Ecto neural progenitor cell (in vitro differentiated cells): ENCODE measurements at places on chromosomes 3 and 15.

GRCh38 chr3:177343122-177343625 lies 145.9 kb upstream of the TBL1XR1 start:
- no peak for DNase-seq

DNA sequence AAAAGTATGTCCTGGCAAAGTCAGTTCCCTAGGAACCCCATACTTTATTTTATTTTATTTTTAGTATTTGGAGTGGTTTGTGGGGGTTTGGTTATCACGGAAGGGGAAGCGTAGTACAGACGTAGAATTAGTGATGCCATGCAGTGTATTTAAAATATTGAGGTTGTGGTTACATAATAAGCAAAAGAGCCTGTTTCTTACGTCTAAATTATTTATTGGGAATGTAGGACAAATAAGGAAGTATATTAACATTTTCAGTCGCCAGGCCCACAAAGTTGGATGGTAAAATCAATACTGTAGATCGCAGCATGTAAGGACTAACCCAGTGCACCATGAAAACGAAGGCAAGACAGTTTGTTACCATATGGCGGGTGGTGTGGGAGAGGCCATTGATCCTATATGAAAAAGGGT lies 558 bp downstream of the DTWD1 start:
- DNase-seq = no peak

- no peak for DNase-seq
These were observed 89.4 kb downstream of the PDE8A start for GRCh38 chr15:85071061-85071460.

DNA sequence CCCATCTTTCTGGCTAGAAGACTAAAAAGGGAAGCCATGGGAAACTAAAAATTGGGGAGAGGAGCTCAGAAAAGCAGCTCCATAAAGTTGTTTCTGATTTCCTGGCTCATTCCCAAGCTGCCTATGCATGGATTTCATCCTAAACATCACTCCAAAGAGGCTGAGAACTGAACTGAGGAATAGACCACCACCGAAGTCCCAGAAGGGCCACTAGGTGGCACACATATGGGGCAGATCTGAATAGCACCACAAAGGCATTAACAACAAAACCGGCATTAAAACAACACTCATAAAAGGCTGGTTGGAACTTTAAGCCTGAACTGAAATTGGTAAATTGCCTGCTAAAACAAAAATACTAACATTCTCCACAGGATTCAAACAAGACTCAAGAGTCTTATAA lies 106.3 kb downstream of the PLD1 start:
- DNase-seq = no peak

DNA sequence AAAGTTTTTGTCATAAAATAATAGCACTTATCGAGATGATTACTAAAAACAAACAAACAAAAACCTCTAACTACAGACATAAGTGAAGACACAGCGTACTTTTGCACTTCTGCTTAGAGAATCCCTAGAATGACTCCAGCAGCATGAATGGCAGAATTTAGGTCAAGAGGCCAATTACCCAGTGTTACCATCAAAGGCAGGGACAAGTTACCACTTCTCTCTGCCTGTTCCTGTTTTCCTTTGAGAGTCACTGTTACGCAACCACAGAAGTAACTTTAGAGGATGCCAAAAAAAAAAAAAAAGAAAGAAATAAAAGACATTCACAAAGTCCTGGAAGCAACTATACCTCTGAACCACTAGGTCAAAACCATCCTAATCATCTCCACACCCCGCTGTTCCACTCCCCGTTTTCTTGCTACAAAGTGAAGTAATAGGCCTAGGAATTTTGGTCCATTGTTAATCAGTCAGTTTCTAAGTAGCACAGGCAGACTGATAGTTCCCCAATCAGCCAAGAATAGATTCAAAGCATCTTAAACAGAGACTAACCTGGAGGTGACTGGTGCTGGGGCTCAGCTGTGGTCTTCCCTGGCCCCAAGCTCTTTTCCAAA lies 41.9 kb downstream of the FMN1 start:
- no peak for DNase-seq

DNA sequence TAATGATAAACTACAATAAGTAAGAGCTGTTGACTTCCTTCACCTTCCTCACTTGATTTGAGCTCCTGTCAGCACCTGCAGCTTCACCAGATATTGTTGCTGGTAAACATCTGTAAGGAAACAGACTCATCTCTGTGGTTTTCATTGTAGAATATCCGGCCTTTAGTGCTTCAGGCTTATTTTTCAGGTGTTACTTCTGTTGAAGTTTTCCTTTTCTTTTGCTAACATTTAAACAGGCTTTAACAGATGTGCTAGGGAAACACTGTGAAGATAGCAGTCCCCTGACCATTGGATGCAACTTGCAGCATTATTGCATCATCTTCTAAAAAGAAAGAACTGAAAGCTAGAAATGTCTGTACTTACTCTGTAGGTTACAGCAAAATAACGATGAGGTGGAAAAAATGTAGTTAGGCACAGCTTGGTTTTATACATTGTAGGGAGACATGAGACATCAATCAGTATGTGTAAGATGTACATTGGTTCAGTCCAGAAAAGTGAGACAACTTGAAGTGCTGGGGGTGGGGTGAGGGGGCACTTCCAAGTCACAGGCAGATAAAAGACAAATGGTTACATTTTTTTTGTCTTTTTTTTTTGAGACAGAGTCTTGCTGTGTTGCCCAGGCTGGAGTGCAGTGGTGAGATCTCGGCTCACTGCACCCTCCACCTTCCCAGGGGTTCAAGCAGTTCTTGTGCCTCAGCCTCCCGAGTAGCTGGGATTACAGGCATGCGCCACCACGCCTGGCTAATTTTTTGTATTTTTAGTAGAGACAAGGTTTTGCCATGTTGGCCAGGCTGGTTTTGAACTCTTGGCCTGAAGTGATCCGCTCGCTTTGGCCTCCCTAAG lies 10.2 kb downstream of the EDEM1 start:
- no peak for DNase-seq

- DNase-seq = no peak
These were observed 5.3 kb upstream of the EID1 start for GRCh38 chr15:48872632-48873031.

GRCh38 chr3:128468791-128469527 lies 2.3 kb upstream of the DNAJB8 start:
- no peak for DNase-seq

DNA sequence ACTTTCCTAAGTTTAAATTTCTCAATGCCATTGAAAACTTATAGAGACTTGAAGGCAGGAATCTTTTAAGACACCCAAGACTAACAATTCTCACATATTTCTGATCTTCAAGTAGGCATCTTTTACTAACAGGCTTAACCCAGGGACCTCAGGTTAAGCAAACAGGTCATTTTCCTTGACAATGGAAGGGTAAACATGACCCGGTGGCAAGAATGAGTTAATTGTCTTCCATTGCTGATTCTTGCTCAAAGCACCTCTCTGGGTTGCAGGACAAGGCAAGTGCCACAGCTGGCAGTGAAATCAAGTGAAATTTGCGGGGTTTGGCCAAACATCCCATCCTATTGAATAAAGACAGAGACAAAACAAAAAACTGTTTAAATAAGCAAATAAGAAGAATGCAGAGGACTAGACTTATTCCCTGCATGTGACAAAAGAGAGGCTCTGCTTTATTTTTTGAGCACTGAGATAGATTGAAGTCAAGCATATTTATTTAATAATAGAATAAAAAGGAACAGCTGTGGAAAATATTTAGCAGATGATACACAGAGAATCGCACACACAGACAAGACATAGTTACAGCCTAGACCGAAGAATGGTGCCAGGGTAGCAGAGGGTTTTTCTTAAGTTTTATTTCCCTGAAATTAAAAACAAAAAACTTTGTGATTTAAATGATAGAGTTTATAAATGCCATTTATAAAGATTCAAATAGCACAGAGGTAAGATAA lies 56.0 kb upstream of the MITF start:
- no peak for DNase-seq

GRCh38 chr3:183212096-183212495 lies 41.0 kb upstream of the B3GNT5 start:
- no peak for DNase-seq

- DNase-seq = no peak
These were observed 33.7 kb downstream of the TMOD3 start for GRCh38 chr15:51863131-51863530.

DNA sequence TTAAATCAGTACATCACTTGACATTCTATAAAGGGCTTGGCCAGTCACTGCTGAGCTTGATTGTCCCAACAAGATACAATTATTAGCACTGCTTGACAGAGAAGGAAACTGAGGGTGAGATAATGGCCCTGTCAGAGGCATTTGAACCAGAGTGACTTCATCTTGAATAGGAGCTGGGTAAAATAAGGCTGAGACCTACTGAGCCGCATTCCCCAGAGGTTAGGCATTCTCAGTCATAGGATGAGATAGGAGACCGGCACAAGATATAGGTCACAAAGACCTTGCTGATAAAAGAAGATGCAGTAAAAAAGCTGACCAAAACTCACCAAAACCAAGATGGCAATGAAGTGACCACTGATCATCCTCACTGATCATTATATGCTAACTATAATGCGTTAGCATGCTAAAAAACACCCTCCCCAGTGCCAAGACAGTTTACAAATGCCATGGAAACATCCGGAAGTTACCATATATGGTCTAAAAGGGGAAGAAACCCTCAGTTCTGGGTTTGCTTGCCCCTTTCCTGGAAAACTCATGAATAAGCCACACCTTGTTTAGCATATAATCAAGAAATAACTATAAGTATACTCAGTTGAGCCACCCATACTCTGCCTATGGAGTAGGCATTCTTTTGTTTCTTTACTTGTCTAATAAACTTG lies 239.1 kb upstream of the SETMAR start:
- no peak for DNase-seq

GRCh38 chr15:101540480-101541239 lies 51.2 kb upstream of the PCSK6 start:
- DNase-seq = no peak

DNA sequence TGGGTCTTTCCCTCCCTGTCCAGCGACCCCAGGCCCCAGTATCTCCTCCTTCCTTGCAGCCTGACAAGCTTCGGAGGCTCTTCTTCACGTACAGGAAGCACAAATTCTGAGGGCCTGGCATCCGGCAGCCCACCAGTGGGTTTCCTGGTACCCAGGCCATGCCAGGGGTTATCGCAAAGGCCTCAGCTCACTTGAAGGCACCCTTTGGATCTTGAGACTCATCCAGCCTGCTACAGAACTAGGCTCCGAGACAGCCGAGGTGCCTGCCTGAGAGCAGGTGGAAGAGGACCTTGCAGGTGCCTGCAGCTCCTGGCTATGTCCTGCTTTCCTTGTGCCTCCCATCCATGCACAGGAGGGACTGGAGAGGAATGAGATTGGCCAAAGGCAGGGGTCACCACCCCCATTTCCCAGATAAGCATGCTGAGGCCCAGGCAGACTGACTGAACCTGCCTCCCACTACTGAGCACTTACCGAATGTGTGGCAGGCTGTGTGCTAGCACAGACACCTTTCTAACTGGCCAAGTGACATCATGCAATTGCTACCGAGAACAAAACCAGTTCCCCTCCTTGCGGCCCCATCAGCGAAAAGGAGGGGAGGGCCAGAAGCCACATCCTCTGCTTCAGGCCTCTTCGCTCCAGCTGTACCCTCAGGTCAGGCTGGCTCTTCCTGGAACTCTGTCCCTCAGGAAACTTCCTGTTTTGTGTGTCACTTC lies 11.2 kb downstream of the SH2D7 start:
- DNase-seq = no peak

DNA sequence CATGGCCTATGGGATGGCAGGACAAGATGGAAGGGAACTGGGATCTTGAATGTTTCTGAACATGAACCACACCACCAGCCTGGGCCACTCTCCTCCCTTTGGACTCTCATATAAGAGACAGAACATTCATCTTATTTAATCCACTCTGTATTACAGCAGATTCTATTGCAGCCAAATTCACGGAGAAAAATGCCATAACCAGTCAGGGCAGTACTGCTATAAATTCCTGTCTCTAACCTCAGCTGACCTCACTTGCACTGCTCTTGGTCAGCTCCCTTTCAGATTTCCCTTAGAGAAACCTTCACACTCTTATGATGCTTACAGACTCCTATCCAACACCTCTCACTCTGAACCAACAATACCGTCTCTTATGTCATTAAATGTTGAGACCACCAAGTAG lies 101.4 kb downstream of the RYK start:
- no peak for DNase-seq

GRCh38 chr15:70264014-70264582 lies 166.4 kb upstream of the TLE3 start:
- DNase-seq = peak; percentile 66

GRCh38 chr3:193693774-193694173 lies 100.8 kb downstream of the OPA1 start:
- no peak for DNase-seq

GRCh38 chr3:76039431-76039830 lies 254.1 kb upstream of the ZNF717 start:
- DNase-seq = no peak

DNA sequence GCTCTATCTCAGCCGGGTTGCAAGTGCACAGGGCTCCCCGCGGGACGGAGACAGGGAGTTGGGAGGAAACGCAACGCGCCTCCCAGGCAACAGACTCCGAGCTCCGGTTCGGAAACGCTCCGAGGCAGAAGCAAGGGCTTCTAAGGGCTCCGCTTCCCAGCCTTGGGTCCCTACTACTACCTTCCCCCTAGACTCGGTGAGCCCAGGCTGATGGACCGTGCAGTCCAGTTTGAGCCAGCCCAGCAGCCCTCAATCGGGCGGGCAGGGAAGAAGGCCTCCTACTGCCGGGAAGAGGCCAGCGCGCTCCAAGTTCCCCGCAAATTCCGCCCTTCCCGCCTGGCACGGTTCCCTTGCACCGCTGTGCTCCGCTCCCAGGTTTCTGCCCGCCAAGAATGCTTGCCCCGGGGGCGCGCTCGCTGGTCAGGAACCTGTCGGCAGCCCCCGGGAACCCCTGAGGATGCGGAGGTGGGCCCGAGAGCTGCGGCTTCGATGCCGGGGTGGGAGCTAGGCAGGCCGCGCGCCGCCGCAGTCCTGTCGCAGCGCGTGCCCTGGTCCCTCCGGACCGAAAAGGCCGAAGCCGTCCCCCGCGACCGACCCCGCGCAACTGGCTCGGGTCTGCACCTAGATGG lies 728 bp downstream of the TRANK1 start:
- peak; percentile 77 for DNase-seq

- no peak for DNase-seq
These were observed 58.6 kb upstream of the ZBED2 start for GRCh38 chr3:111653766-111654165.
